ENCODE measurements at places on chromosomes 2 and 18.

DNA sequence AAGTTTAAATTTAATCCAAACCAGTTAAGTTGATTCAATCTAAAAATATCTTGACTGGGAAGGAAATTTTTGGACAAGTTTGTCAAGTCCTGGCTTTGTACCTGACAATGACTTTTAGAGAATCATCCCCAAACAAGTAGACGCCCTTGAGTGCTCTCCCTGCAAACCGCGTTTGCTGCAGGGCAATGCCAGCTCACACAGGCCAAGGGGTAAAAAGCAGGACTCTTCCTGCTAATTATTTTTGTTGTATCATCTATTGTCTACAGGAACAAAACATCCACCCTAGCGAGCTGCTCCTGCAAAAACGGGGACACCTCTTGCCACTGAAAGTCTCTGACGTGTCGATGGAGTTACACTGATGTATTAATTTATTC lies 10.9 kb downstream of the ID2 start:
- no peak for DNase-seq

GRCh38 chr2:7880566-7880965 lies 801.3 kb upstream of the ID2 start:
- no peak for DNase-seq

DNA sequence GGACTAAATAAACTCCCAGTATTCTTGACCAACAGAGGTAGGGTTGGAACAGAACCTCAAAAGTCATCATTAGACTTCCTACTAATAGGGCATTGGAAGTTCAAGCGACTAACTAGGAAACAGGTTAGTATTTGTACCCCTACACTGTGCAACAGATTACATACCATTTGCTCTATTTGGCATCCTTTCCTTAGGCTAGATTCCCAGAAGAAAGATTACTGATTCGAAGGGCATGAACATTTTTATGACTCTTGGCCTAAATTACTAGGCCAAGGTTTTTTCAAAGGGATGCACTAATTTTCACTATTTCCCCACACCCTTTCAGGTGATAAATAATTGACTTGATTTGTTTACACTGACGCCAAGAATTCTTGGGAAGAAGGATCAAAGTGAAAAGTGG lies 104.8 kb upstream of the CYP1B1 start:
- no peak for DNase-seq

DNA sequence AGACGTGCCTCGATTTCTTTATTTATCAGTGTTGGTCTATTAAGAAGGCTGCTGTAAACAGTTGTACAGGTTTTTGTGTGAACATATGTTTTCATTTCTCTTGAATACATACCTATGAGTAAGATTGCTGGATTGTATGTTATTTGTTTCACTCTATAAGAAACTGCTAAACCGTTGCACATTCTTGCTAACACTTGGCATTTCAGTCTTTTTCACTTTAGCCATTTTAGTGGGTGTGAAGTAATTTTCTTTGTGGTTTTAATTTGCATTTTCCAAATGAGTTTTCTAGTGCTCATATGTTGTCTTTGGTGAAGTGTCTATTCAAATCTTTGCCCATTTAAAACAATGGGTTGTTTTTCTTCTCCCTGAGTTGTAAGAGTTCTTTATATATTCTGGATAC lies 221.5 kb upstream of the SMAD7 start:
- no peak for DNase-seq

DNA sequence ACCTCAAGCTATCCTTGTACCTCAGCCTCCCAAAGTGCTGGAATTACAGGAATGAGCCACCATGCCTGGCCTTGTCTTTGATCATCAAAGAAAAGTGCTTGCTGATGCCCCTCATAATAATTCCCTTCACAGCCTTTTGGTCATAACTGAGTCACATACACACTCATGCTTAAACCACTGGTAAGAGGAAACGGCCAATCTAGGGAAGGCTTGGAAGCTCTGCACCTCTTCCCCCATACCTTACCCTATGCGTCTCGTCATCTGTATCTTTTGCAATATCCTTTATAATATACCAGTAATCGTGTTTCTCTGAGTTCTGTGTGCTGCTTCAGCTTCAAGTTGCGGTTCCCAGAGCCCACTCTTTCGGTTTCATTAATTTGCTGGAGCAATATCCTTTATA lies 4.8 kb upstream of the RNF138 start:
- DNase-seq = no peak

DNA sequence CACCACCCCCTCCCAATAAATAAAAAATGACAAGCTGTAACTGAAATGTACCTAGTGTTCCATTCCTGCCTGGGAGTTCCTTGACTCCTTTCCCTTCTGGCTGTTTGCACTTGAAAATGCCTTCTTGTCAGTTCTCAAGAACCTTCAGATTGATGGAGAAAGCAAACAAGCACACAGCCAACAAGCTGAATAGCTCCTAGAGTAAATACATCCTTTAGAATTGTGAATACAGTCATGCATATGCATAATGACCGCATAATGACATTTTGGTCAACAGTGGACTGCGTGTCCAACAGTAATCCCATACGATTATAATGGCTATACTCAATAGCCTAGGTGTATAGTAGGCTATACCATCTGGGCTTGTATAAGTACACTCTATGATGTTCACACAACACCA lies 97.0 kb downstream of the LYPD6 start:
- DNase-seq = no peak

- no peak for DNase-seq
Measured at GRCh38 chr2:152534460-152535135, 182.7 kb downstream of the PRPF40A start.

DNA sequence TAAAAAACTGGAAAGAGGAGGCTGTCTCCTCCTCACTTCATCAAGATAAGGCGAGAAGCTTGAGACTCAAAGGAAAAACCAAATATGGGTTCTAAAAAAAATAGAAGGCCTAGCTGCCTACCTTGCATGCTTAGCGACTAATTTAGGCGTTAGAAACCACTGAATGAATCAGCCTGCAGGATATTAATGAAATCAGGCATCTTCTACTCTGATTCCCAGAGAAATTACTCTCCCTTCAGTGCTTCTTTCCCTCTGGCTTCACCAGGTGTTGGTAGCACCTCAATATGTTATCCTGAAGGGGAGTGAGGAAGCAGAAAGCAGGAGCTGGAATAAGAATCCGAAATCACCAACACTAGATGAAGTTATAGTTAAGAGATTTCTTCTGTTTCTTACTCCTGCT lies 749.8 kb upstream of the NRXN1 start:
- no peak for DNase-seq

GRCh38 chr2:154960802-154961583 lies 262.5 kb downstream of the KCNJ3 start:
- DNase-seq = no peak

DNA sequence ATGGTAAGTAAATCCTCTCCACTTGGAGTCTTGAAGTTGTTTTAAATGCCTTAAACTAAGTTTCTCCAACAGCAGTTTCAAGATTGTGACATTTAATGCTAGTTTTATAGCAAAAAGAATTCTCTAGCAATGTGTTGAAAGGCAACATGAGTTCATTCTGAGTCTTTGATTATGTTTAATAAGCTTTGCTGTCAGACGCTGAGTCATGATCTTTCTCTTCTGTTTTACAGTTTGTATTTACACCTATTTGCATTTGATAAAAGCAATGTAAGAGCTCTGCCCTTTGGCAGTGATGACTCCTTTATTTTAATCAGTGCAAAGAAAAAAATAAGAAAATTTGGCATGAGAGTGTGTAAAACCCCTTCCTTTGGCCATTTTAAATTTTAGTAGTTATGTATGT lies 497.7 kb downstream of the STK39 start:
- DNase-seq = no peak

DNA sequence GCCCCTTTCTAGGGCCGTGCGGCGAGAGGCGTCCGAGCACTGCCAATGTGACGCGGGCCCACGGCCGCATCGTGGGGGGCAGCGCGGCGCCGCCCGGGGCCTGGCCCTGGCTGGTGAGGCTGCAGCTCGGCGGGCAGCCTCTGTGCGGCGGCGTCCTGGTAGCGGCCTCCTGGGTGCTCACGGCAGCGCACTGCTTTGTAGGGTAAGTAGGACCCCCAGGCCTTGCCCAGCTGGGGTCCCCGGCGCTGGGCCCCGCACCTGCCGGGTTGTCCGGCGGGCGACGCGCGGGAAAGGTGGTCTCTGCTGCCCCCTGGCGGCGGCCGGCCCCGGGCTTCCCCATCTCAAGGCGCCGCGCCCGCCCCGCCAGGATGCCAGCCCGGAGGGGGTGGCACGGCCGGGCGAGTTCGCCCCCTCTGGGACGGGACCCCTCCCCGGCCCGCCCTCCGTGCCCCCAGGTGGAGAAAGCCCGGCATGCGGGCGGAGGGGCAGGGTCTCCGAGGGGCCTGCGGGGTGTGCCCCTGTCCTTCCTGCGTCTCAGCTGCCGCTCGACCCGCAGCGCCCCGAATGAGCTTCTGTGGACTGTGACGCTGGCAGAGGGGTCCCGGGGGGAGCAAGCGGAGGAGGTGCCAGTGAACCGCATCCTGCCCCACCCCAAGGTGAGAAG lies 1.9 kb downstream of the PRSS56 start:
- DNase-seq = peak; percentile 79

- no peak for DNase-seq
Measured at GRCh38 chr2:98164256-98164655, 77.3 kb downstream of the VWA3B start.

DNA sequence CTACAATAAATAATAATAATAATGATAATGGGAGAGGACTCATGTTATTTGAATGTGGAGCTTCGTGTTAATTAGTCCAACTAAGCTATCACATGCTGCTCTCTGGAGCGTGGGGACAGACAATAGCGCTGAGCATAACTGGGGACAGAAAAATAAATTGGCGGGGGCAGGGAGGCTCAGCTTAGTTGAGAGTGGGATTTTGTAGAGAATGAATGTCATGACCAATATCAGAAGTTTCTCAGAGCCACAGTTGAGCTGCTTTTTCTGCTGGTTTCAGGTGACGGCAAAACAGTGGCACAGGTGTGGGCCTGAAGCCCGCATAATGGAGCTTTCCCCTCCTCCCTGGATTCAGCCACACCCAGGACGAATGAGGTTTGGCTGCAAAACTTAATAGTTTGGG lies 111.1 kb upstream of the CAB39 start:
- DNase-seq = no peak

GRCh38 chr2:13046557-13047165 lies 329.9 kb downstream of the TRIB2 start:
- DNase-seq = no peak

- no peak for DNase-seq
Measured at GRCh38 chr2:15646661-15647060, 55.0 kb downstream of the DDX1 start.

- peak; percentile 7 for DNase-seq
Measured at GRCh38 chr2:218022851-218023530, 20.2 kb upstream of the TNS1 start.

DNA sequence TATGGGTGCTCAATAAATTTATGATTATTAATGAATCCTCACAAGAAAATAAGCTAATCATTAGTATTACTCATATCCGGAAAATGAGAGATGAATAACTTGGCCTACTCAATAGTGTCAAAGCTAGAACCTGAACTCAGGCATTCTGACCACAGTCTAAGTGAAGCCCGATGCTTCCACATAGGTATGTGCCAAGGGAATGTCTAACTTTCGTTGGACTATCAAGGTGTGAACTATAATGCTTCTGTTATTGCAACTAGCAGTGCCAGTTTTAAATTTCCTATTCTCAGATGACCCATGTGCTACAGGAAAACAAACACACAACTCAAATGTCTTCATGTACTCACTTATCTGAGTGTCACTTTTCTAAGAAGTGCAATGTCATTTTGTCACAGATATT lies 1.8 kb downstream of the BARD1 start:
- DNase-seq = no peak

DNA sequence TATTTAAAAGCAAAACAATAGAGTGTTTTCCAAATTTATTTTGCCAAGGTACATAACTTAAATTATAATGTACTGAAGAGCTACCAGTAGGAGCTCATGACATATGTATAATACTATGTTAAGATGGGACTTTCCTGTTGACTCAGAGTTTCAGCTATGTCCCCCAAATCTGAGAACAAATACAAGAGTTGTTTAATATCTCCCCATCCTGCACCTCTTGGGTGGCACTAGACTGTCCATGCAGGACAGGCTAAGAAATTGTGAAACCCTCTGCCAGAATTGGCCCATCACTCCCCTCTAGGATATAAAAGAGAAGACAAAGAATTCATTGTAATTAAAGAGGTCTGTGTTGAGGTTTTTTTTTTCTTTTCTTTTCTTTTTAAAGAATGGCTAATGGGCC lies 21.7 kb upstream of the CTAGE1 start:
- DNase-seq = no peak

DNA sequence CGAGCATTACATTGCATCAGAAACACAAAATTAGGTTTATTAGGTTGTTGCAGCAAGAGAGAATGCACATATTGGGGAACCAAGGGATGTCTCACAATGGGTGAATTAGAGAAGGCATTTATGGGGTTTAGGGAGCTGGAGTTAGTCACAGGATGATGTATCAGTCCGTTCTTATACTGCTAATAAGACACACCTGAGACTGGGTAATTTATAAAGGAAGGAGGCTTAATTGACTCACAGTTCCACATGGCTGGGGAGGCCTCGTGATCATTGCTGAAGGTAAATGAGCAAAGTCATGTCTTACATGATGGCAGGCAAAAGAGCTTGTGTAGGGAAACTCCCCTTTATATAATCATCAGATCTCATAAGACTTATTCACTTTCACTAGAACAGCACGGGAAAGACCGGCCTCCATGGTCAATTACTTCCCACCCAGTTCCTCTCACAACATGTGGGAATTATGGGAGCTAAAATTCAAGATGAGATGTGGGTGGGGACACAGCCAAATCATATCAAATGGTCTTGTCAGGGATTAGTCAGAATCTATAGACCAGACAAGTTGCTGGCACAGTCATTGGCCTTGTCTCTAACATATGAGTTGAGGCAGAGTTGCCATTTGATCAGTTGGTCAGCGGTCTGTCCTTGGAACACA lies 61.9 kb upstream of the RBMS1 start:
- no peak for DNase-seq

DNA sequence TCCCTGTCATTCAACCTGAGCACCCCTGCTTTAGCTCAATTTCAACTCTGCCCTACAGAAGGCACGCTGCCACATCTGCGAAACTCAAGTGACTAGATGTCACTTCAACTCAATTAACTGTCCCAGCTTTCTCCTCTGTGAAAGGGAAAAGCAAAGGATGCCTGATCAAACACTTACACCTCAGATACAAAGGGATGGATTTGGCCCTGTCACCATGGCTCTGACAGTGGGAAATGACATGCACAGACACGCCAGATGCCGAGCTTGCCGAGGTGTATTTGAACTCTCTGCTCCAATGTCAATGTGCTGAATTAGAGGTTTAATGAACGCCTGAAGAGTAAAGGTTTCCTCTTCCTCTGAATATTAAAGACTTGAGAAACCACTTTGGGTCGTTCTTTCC lies 481.1 kb downstream of the CBLN2 start:
- no peak for DNase-seq

GRCh38 chr2:84482603-84483002 lies 23.5 kb upstream of the SUCLG1 start:
- no peak for DNase-seq

- DNase-seq = no peak
Measured at GRCh38 chr2:97734061-97735051, 21.0 kb downstream of the ZAP70 start.

- DNase-seq = peak; percentile 34
Measured at GRCh38 chr18:8706791-8707555, 1.6 kb downstream of the MTCL1 start.
